ENCODE measurements at places on chromosomes 1 and 21. TPM values are rescaled to one million over a fixed set of nuclear protein-coding genes. Genes with fewer than 3 reads are reported as not detected.

SPRR2G gene
- not detected for polyA plus RNA-seq

ECM1 gene
- not detected for polyA plus RNA-seq

DNA sequence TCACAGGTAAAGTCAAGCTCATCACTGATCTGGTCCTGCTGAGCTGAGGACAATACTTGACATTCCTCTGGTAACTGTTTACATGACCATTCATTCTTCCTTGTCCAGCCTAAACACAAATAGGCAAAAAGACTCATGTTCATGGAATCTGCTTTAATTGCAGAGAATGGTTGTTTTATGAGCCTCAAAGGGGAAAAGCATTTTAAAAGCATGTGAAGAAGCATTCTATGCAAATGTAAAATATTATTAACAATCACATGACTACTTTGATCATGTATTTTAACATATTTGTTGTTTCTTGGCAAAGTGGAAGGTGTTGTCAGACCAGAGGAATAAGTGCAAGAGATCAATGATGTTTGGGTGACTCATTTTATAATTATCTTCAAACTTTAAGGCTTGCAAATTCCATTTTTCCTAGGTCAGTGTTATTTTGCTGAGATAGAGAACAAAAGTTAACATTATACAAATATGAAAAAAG is 133.7 kb downstream of the RUNX1 start:
- no peak for DNase-seq

GRCh38 chr1:33880305-33880704 is 16.4 kb downstream of the HMGB4 start:
- no peak for DNase-seq

SH2D1B gene
- 608 TPM for polyA plus RNA-seq

GRCh38 chr1:6486433-6487011 is 4.9 kb downstream of the PLEKHG5 start:
- peak; percentile 58 for DNase-seq

DNA sequence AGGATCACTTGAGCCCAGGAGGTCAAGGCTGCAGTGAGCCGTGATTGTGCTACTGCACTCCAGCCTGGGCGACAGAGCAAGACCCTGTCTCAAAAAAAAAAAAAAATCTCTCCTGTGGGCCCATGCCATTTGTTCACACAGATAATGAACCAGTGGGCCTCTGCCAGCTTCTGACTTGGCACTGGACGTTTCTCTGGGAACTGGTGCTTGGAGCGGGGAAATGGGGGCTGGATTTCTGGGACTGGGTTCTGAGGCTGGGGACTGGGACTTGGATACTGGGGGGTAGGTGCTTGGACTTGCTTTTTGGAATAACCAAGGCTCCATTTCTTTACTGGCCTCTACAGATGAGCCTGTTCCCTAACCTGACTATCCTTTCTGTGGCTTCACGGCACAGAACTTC is 9.7 kb downstream of the IFI6 start:
- DNase-seq = no peak

FRRS1 gene
- polyA plus RNA-seq = not detected

- no peak for DNase-seq
These were observed 2.7 kb upstream of the HDGF start for GRCh38 chr1:156754219-156754618.

GRCh38 chr1:201396861-201397464 is 2.2 kb downstream of the LAD1 start:
- no peak for DNase-seq

Data from immature natural killer cell (primary cell).